Esophagus mucosa (tissue), 1 donor: ENCODE measurements at places on chromosomes 3 and 15.

- ATAC-seq: no peak
These were observed 140.4 kb downstream of the MTHFS start for GRCh38 chr15:79756365-79756764.

- ATAC-seq: peak; percentile 46
These were observed 16.7 kb upstream of the CMTM7 start for GRCh38 chr3:32374788-32375595.

GRCh38 chr3:22748453-22749045 lies 454.6 kb upstream of the UBE2E2 start:
- ATAC-seq: no peak

GRCh38 chr3:177705976-177706823 lies 508.9 kb upstream of the TBL1XR1 start:
- ATAC-seq: no peak

DNA sequence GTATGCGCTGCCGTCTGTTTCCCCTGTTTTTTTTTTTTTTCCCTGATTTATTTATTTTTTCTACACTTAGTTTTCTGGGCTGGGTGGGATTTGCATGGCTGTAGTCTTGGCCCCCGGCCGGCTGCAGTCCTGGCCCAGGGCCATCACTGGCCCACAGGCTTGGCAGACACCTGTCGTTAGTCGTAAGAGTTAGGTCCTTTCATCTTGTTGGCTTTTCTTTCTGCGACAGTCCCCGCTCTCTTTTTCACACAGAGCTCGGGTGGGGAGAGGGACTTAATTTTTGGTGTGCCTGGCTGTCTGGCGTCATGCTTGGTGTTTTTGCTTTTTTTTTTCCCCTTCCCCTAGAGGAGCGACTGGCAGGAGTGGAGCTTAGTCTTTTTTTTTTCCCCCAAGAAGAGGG lies 183.4 kb downstream of the KLF13 start:
- ATAC-seq: no peak

- peak; percentile 73 for ATAC-seq
These were observed 4.3 kb downstream of the TMPRSS7 start for GRCh38 chr3:112038863-112039262.

DNA sequence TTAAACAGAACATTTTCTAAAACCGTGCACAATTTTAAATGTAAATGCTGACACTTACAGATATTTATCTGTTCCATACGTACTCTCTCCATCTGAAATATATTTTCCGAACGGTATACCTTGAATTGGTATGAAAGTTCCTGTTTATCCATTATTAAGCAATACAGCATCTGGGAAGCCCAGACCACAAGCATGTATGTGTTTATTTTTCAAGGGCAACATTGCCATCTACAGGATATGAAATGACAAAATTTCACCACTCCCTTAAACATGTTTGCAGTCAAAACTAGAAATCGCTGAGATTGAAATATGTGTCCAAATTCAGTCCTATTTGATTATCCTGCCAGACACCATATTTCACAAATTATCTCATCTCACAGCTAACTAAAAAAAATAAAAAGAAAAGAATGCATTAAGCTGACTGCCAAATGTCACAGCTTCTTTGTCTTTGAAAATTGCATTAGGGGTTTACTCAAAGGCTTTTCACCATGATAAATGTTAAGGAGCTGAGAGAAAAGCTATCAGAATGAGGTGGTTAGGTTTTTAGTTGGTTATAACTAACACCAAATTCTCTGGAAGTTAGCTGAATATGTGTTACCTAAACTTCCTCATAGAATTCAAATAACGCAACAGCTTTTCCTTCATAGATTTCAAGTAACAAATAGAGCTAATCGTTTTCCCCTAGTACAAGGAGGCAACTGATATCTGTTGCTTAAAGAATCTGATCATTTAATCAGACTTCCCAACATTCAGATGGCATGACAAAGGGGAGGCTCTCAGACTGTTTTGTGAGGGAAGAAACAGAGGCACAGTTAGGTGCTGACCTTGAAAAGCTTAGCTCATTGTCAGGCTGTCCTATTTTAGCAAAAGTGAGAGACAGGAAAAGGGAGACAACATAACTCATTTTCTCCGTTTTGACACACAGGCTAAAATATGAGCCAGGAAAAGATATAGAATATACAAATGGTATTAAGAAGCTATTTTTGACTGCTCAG lies 533.1 kb downstream of the TBL1XR1 start:
- ATAC-seq: no peak

DNA sequence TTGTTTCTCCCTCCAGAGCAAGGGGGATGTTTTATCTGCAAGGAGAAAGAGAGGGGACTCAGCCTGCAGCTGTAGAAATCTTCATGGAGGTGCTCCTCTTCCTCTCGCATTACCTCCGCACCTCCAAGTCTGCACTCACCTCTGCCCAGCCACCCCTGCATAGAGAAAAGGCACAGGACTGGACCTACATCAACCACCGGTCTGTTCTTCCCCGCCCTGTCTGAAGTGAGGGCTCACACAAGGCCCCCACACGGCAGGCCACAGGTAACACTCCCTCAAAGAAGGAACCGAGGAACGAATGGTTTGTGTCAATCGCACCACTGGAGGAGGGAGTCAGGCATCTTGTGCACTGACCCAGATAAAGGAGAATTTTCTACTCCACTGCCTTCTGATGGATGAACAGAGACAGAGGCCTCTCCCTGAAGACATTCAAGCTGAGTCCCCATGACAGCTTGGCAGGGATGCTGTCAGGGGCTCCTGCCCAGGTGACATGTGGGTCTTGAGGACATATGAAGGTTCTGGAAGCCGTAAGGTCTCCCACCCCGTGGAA lies 260.3 kb downstream of the XXYLT1 start:
- no peak for ATAC-seq

DNA sequence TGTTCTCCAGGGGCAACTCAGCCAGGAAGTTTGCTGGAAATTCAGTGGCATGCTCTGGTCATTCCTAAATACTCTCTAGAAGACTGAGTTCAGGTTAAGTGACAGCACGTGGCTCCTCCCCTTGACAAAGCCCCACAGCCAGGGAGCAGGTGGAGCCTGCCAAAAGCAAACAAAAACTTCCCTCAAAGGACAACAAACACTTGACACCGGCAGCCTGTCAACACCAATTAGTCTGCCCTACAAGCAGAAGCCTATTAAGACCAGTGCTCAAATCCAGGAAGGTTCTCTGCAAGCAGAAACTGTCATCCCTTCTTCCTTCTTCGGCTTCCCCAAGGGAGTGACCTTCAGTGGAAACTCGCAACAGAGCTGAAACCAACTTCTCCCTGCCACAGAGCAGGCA lies 5.0 kb downstream of the MEX3B start:
- ATAC-seq: no peak

DNA sequence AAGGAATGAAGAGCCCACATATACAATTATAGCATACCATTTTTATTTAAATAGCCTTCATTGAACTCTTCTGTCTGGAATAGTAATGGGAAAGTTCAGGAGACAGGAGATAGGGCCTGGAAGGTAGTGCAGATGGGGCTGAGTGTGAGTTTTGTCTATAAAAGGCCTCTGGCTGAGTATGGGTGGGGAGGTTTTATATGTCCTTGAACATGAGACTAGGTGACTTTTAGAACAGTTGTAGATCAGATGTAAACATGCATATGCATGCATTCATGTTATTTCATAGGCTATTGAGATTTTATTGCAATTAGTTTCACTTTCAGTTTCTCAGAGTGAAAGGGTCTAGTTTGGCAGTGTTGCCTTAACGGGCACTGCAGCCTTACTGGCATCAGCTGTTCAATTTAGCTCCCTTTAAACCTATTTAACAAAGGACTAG lies 27.1 kb downstream of the CGGBP1 start:
- peak; percentile 18 for ATAC-seq

DNA sequence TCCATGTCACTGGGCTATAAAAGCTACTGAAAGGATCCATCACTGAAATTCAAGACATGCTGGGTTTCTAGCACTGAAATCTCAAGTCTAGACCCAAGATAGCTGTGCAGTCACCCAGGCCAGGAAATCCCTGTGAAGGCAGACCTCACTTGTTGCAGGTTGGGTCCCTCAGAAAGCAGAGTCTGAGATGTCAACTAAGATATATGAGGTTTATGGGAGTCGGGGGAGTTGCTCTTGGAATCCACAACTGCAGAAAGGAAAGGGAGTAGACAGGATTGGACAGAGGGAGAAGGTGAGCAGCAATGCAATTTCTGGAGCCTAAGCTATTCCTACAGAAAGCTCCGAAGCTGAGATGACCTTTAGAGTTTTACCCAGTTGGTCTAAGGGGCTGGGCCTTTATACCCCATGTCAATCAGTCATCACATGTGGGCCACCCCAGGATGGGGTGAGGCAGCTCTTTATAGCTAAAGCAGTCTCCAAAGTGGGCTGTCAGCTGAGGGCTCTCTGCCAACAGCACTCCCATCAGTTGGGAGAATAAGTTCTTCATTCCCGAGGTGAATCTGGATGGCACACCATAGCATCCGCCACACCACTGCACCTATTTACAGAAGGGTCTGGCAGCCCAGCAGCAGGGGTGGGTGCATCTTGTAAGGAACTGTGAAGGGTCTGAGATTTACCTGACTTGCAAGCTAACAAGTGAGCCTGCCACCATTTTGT lies 52.3 kb upstream of the ACVR2B start:
- no peak for ATAC-seq

DNA sequence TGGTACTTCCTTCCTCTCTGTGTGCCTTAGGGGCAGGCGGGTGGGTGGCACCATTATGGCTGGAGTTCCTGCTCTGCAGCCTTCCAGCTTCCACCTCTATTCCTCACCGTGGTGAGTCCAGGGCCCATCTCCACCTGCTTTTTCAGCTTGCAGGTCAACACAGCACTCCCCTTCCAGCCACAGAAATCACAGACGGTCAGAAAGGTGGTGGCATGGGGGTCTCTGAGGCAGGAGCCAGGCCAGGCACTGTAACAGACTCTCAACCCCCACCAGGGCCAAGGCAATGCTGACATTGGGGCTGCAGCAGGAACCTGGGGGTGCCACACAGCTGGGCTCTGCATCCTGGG lies 16.6 kb downstream of the KLF15 start:
- no peak for ATAC-seq

GRCh38 chr3:167507954-167508353 lies 34.1 kb upstream of the SERPINI2 start:
- ATAC-seq: no peak

DNA sequence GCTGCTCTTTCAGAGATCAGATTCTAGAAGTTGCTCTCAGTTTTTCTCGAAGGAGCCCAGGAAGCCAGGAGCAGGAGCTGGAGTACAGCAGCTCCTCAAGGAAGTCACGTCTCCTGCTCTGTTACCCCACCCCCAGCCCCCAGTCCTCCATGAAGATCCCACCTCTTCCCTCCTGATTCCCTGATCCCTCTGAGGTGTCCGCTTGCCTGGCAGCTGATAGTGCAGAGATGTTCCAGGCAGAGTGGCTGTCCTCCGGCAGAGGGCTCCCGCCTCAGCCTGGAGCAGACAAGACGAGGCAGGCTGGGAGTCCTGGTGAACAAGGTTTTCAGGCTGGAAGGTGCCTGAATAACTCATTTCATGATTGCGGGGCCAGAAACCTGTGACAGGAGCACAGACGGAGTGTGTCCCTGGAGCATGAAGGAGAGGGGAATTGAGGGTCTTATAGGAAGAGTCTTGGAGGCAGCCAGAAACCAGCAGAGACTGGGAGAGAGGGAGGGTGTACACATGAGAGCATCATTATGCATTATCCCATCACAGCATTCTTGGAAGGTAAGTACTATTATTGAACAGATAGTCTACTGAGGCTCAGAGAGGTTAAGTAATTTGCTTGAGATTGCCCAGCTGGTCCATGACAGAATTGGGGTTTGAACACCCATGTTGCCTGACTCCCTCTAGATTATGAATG lies 1.2 kb downstream of the HRH1 start:
- ATAC-seq: peak; percentile 85

DNA sequence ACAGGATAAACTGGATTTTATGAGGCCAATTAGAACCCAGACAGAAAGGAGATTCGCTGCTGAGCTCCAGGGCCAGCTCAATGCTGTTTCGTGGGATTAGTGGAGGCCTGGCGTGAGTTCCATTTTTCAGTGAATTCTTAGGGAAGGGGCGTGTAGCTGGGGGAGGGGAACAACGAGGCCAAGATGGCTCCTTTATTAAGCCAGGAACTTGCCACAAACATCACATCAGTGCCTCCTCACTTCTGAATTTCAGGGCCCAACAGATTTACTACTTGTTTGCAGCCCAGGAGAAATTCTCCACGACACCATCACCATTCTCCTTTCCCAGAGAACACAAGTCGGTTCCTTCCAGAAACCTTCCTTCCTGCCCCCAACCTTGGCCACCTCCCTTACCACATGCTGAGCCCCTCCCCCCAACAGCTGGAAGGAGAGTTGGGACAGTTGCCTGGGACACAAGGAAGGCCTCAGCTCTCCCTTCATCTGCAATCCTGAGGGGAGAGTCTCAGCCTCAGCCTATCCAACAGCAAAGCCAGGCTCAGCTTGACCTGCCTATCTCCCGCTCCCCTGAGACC lies 5.8 kb downstream of the IGDCC4 start:
- ATAC-seq: no peak

GRCh38 chr15:60708684-60709083 lies 229.7 kb upstream of the ICE2 start:
- no peak for ATAC-seq

DNA sequence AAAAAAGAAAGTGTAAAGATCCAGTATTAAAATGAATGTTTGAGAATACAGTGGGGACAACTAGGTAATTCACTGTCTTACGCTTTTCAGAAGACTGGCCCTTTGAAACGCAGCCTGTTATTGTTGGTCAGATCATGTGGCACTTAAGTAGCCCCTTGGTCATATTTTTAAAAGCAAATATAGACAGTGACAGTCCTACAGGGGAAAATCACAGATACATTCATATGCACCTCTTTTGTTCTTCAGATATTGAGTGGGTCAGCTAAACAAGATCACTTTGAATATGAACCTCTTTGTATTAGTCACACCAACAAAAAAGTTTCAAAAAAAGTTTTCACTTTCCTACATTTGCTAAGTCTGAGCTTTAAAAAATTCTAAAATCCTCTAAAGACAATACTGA lies 36.0 kb downstream of the TIGIT start:
- no peak for ATAC-seq

DNA sequence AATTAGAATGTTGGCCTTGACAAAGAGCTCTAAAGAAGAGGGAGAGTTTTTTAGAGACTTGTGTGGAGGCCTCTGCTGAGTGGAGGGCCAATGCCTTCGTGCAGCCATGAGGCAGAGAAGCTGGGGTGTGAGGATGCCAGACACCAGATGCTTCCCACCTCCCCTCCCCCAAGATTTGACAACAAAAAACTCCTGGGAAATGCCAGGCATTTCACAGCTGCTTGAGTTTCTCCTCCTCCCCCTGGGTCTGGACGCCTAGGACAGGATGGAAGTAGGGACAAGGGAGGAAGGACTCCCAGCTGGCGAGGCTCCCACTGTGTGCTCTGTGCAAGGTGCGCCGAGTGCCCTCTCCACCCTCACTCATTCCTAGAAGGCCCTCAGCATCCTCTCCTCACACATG lies 20.1 kb downstream of the TGM4 start:
- ATAC-seq: no peak

DNA sequence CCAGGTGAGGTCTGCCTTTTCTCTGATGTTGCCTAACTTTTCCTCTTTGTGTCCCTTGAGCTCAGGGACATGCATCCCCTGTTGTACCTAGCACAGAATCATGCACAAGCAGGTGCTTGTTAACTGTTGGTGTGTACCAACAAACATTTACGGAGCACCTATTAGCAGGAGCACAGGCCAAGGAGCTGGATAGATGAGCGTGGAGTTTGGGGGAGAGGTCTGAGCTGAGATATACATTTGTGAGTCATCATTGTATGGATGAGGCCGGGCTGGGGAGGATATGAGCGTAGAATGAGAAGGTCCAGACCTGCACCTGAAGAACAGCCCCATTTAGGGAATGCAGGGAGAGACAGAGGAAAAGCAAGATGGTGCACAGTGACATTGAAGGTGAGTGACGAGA lies 53.4 kb downstream of the SMAD3 start:
- no peak for ATAC-seq
